Stimulated activated naive CD8-positive, alpha-beta T cell treated with anti-CD3 and anti-CD28 coated beads, Interleukin-15, Interleukin-2, amounts not matched to agents 100 U/mL and 50 U/mL, for 24 hours (primary cell): ENCODE measurements at places on chromosomes 16 and 17.

- peak; percentile 49 for DNase-seq
These were observed 113.2 kb downstream of the PRKCB start for GRCh38 chr16:23948949-23949411.

DNA sequence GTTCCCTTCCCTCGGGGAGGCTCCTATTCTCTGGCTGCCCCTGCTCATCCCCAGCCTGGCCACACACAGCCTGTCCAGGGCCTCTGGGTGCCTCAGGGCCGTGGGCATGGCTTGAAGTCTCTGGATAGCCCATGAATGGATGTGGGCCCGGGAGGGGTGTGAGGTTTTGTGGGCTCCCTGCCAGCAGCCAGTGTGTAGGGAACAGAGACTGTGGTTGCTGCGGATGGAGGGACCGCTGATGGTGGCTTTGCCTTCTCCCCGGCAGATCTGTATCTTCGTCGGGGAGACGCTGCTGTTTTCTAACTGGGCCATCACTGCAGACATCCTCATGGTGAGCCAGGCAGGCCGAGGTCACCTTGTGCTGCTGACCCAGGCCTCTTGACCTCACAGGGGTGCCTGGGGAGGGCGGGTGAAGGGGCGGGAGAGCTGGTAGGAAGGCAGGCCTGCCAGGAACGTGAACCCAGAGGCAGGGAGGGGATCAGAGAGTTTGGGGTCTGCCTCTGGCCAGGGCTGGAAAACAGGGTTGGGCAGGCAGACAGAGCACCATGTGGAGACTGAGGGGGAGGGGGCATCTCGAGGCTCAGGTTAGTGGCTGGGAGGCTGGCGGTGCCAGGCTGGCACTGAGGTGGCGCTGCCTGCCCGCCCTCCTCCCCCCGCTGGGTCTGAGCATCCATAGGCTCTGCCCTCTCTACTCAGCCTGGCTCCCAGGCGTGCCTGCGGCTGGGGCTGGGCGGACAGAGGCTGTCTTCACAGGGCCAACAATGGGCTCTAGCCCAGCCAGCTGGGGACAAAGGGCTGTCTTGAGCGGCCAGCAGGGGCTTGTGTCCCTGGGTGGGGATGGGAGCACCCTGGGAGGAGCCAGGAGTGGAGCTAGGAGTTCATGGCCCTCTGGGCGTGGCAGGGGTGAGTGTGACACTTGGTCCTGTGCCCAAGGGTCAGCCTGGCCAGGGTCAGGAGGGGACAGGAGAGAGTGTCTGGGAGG is 21.4 kb downstream of the MYBBP1A start:
- DNase-seq: peak; percentile 23

DNA sequence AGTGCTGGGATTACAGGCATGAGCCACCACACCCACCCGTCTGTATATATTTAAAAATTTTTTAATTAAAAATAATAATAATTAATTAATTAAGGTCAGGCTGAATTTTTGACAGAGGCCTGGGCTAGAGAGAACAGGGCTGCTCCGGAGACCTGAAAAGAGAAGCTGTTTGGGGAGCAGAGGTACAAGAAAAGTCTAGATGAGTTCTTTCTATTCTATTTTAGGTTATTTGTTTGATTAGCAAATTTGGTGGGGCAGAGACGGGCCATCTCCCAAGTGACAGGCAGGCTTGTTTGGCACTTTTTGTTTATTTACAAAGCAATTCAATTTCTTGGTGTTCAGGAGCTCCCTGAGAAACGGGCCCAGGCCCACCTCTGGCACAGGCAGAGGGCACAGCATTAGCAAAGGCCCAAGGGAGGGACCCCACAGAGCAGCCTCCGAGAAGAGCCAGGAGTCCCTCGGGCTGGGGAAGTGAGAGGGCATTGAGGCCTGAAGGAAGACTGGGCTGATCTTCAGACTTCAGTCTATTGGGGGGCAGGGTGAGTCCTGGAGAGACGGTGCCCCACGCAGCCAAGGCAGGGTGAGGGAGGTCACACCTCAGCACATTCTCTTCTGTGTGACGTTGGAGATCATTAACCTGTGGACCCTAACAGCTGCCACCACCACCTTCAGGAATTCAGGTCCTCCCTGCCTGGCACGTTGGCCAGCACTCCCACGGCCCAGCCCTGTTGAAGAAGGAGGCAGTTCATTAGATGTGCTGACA is 10.8 kb upstream of the RIPOR1 start:
- no peak for DNase-seq

DNA sequence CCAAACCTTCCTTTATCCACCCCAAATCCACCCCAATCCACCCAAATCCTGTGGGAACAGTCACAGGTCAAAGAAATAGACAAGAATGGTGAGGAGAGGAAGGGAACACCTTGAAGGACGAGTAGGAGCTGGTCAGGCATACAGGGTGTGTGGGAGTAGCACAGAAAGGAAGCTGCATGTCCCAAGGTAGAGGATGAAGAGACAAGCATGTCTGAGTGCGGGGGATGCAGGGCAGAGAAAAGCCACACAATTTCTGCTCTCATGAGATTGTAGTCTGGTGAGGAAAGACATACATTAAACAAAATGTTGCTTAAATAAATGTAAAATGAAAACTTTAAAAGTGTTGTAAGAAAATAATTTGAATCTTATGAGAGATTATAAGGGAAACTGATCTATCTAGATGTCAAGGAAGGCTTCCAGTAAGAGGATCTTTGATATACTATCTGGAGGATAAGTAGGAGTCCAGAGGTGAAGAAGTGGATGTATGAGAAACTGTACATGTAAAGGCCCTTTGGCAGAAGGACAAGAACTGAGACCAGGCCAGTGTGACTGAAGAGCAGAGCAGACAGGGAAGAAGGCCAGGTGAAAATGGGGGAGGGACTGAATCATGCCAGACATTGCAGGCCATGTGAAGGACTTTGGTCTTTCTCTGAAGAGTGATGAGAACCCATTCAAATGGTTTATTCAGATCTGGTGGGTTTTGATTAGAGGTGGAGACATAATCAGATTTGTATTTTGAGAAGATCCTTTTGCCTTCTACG is 18.6 kb downstream of the TMEM98 start:
- no peak for DNase-seq

DNA sequence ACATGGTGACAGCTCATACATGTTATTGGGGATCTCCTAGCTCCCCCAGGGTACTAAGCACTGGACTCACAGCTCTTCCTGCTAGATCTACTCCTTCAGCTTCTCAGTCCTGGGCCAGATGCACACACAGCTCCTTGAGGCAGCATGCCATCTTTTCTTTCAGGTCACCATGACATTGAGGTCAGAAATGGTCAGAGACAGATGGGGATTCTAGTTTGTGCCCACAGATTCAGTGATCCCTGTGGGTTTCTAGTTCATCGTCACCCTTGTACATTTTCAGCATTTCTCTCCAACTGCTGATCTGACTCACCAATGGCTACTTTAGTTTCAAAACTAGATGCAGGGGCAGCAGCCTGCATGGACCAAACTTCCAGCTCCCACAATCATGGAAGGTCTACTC is 560.7 kb upstream of the PSMD7 start:
- no peak for DNase-seq

DNA sequence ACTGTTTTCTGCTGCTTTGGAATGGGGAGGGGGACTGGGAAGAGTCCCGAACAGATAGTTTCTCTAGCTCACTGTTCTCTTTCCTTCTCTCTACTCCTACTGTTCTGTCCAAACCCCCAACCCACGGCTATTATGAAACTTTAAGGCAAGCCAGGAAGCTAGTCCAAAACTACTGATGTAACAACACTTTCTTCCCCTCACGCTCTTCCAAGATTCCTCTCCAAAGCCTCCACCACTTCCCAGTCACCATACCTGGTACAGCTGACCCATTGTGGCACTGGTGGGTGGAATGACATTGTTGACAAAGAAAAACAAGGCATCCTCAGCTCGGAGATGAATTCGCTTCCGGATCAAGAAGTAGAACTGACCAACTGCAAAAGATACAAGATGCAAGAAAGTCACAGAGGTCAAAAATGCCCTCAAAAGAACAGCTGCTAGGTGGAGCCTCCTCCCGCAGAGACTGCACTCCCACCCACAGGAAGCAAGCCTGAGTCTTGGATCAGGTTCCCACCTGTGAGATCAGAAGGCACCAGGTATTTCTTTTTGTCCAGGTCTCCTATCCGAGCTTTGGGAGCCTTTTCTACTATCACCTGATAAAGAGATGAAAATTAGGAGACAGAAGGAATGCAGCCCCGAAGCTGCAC is 1.0 kb downstream of the GABARAP start:
- no peak for DNase-seq

DNA sequence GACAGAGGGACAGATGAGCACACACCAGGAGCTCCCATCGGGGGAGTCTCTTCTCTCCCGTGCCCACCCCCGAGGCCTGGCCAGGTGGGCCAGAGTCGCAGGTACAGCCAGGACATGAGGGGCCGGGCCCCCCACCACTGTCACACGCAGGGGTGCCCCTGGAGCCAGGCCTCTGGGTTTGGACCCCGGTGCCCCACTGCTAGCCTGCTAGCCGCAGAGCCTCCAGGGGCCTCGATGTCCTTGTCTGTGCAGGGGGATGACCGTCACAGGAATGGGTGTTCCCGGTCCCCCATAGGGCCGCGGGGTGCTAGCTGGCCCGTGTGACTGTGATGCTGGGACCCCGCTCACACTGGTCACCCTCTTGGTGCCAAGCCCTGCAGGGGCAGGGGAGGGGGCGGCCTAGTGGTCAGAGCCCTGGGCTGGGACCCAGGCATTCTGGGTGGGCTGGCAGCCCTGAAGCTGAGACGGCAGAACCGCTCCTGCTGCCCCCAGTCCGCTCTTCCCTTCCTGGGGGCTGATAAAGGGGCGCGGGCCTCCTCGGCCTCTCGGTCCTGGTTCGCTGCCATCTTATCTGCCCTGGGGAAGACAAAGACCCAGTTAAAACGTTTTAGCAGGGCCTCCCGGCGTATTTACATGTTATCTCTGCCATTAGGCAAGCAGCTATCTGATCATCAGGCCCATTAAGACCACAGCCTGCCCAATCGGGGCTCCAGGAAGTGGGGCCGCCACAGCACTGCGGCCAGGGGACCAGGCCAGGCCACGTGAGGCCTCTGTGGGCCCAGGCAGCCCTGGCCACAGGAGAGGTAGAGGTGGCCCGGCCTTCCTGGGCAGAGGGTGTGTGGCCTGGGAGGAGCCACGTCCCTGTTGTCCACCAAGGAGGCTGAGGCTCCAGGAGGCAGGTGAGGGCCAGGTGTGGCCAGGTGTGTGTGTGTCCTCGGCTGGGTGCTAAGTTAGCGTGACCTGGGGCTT is 57.2 kb upstream of the ZC3H18 start:
- no peak for DNase-seq

GRCh38 chr16:4517812-4518680 is 20.5 kb downstream of the CDIP1 start:
- DNase-seq: peak; percentile 27

GRCh38 chr16:30382111-30382881 is at the start of gene SEPTIN1:
SEPTIN1 (minus strand) TSS chr16:30382561; CDS start chr16:30382542, 19 bp downstream.
- peak; percentile 82 for DNase-seq

DNA sequence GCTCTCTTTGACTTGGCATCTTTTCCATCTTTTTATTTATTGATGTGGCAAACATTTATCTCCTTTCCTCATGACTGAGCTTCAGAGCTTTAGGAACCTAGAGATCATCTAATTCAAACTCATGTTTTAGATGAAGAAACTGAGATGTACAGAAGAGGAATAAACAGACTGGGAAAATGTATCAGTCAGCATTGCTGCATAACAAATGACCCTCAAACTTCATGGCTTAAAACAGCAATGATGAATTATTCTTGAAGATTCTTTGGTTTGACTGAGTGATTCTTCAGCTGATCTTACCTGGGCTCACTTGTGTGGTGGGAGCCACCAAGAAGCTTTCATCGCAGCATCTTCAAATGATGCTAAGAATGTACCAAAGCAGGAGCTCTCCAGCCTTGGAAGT is 44.0 kb upstream of the IRF8 start:
- no peak for DNase-seq

- DNase-seq: no peak
These were observed 18.2 kb downstream of the MPP3 start for GRCh38 chr17:43814714-43815113.

DNA sequence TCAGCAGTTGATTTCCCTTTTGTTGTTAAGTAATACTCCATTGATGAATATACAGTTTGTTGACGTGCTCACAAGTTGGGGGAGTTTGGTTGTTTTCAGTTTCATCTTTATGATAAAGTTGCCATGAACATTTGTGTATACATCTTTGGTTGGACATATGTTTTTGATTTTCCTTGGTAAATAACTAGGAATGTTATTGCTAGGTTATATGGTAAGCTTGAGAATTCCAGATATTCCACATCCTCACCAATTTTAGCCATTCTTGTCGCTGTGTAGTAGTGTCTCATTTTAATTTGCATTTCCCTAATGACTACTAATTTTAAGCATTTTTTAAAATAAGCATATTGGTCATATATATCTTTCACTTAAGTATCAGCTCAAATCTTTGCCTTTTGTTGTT is 55.0 kb upstream of the RASL10B start:
- DNase-seq: no peak

GRCh38 chr17:82939621-82940135 is 99.9 kb upstream of the ZNF750 start:
- DNase-seq: no peak

DNA sequence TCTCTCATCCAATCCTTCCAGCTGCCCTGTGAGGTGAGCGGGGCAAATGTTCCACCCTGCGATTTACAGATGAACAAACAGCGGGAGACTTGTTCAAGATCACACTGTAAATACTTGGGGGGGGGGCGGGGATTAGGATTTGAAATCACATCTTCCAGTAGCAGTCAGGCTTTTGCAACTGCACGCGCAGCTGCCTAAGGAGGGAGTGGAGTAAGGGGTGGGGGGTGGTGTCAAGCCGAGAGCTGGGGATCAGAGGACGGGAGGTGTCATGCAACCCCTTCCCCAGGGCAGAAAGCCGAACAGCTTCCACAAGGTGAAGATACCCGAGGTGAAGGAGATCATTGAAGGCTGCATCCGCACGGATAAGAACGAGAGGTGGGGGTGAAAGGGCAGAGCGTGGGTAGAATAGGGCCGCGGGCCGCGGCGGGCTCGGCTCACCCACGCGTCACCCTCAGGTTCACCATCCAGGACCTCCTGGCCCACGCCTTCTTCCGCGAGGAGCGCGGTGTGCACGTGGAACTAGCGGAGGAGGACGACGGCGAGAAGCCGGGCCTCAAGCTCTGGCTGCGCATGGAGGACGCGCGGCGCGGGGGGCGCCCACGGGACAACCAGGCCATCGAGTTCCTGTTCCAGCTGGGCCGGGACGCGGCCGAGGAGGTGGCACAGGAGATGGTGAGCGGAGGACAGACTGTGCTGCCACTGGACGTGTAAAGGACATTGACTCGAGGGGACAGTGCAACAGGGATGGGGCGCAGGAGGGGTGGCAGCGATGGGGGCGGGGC is 4.6 kb downstream of the WNK4 start:
- no peak for DNase-seq

DNA sequence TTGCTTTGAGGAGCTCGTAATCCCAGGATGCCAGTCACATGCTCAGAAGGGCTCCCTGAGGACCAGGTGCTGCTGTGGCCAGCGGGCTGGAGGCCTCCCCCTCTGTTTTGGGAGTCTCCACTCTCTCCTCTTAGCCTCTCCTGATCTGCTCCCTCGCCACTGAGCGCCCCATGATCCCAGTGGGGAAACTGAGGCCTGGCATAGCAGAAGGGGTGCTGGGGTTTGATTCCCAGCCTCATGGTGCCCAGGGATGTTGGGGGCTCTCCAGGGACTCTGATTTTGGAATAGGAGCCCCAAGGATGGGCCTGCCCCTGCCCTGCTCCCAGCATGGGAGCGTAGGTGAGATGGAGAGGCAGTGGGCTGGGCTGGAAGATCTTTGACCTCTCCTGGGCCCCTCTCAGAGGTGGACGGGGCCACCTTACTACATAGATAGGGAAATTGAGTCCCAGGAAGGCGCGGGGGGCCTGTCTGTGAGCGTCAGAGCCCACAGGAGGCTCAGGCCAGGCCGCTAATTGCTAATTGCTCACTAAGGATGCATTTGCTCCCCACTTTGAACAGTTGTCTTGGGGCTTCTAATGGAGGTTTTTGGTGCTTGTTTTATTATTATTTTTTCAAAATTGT is 525 bp upstream of the ADCY7 start:
- DNase-seq: no peak
